Bone marrow (tissue), 2 donors: ENCODE measurements at places on chromosomes 3 and 15.

DNA sequence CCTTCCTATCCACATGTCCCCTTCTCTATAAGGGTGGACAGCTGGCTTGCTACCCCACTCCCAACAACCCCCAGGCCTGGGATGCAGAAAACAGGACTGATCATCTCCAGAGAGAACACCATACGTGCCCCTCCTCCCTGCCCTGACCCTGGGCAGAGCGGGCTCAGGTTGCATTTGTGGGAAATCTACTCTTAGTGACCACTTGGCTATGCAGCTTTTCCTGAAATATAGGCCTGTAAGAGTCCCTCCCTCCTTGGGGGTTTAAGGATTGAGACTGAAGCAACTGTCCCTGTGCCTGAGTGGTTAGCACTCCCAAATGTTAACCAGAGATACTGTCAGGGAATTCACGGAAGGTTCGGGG, 11.7 kb downstream of the SH2D7 start:
- DNase-seq: no peak

GRCh38 chr3:155744626-155745324, at the start of gene PLCH1:
PLCH1 (minus strand) TSS chr3:155745071; CDS start chr3:155704224, 40,847 bp downstream.
- DNase-seq: peak; percentile 25

GRCh38 chr15:34588046-34588674, 4.7 kb upstream of the GOLGA8B start:
- no peak for DNase-seq

GRCh38 chr3:133833267-133833666, 27.7 kb downstream of the SRPRB start:
- DNase-seq: no peak

DNA sequence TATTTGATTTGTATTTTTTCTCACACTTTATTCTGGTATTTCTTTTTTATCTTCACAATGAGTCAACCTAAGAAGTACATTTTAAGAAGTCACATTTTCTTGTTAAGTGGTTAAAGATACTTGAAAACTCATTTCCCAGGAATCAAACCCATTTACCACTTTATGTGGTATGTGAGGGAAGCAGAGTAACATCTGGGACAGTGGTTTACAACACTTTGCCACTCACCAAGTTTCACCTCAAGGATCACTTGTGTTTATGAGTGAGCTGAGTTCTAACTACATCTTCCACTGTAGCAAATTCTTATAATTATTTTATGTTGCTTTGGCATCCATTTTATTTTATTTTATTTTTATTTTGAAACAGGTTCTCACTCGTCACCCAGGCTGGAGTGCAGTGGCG, 53.8 kb downstream of the IGSF11 start:
- DNase-seq: no peak

DNA sequence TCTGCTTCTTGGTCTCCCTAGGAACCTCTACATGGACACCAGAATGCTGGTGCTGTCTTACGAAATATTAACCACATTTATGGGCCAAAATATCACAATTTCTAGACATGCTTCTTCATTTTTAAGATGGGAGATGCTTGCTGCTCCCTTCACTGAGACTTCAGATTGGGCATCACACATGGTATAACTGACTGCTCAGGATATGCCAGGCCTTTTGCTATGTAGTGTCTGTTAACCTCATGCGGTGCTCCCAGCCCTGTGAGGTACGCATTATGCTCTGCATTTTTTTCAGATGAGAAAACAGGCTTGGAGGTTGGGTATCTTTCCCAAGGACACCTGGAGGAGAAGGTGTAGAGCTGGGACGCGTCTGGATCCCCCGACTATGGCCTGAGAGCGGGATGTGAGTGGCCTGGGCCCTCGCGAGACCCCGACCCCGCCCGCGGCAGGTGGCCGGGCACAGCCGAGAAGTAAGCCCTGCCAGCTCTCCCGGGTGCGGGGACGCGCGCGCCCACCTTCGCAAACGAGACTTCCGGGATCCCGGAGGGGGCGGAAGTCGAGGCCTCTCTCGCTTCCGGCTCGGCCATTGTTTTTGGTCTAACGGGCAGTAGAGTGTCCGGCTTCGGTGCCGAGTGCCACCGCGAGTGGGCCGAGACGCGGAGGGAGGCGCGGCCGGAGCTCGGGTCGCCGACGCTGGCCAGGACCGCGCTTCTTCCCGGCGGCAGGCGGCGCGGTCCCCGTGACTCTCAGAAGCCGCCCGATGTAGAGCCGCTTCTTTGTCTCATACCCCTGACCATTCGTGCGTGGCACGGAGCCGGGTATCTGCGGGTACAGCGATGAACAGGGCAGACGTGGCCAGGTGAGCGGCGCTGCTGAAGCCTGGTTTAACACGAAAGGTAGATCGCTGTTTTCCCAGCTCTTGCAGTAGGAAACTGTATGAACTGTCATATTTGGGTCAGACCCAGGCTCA, at the start of gene ZKSCAN7:
TSS of gene ZKSCAN7 (plus strand) at position 568 of the 967 bp plus-strand sequence. CDS start 1,855 bp downstream, outside the sequence.
- DNase-seq: no peak

DNA sequence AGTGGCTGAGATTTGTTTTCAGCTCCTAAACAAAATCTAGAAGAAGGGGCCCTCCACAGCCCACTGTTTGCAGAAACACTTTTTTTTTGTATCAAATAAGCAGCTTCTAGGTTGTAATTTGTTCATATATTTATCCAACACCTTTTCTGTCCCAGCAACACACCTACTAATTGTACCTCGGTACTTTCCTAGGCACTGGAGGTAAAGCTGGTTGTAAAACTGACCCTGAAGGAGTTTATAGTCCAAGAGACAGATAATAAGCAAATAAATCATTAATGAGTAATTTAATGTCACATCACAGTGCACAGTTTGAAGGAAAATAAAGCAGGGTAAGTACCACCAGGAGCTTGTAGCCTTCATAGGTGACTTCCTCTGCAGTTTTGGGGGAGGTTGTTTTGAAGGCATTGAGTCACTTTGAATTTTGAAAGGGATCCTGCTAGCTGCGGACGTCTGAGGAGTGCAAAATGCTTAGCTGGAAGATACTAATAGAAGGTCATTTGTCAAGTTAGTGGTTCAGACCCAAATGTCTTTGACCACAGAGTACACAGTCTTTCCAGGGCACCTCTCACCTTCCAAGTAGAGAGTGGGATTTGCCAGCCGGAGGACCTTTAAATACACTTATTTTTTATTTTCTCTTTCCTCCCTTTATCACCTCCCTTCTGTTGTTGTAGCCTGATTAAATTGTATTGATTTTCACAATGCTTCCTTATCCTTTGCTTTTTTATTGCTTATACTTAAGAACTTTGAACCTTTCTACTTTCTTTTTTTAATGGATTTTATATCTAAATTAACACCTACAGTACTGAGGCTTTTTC, 53.8 kb downstream of the CMSS1 start:
- DNase-seq: no peak

- DNase-seq: no peak
Measured at GRCh38 chr3:18898911-18899310, 249.4 kb upstream of the KCNH8 start.

- DNase-seq: no peak
Measured at GRCh38 chr3:136078421-136079364, 113.2 kb downstream of the PPP2R3A start.

GRCh38 chr15:37520882-37521281, 413.6 kb upstream of the TMCO5A start:
- DNase-seq: no peak

DNA sequence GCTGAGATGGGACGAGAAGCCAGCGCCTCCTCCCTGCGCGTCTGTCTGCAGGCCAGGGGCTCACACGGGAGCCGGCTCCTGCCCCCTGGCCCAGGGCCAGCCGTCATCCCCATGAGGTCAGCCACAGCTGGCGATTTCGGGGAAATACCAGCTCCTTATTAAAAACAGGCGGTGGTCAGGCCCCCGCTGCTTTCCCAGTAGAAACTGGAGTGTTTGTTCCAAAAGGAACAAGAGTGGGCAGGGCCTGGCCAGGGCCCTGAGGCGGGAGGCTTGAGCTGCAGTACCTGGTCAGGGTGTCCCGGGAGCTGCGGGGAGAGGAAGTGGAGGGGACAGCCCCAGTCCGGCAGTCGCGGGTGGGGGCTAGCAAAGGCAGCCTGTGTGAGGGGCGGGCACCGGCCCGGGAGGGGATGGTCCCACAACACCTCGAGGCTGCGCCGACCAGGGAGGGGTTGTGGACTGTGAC, 17.8 kb downstream of the MYL3 start:
- DNase-seq: no peak

GRCh38 chr15:97978401-97979139, 18.1 kb downstream of the ARRDC4 start:
- DNase-seq: no peak

GRCh38 chr3:165742351-165742750, 94.9 kb downstream of the BCHE start:
- no peak for DNase-seq

GRCh38 chr3:14256046-14256445, 77.4 kb downstream of the LSM3 start:
- no peak for DNase-seq

- no peak for DNase-seq
Measured at GRCh38 chr3:28042095-28042635, 199.3 kb upstream of the CMC1 start.

GRCh38 chr15:98155356-98155755, 194.9 kb downstream of the ARRDC4 start:
- DNase-seq: no peak

DNA sequence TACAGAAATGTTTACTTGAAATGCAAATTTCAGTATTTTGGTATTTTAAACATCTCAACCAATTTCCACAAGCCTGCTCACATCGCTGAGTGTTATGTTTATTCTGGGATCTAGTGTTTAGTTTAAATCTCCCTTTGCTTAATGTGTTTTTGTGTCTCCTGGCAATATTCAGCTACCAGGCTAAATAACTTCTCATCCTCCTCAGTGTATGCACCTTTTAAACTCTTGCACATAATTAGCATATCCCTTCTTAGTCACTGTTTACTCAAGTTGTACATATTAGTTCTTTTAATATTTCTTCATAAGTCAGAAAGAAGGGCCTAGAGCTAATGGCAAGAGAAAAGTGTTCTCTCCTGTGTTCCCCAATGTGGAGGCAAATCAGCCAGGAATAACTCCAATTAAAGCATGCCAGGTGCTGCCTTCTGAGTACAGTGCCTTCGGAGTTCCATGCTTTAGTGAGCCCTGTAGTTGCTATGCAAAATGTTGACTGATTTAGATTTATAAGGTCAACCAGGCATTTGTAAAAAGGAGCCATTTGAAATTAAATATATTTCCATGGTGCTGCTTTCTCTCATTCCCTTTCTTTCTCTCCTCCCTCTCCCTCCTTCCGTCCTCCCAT, 234.3 kb downstream of the GAP43 start:
- DNase-seq: no peak

- DNase-seq: no peak
Measured at GRCh38 chr15:49748791-49749190, 127.9 kb downstream of the DTWD1 start.

DNA sequence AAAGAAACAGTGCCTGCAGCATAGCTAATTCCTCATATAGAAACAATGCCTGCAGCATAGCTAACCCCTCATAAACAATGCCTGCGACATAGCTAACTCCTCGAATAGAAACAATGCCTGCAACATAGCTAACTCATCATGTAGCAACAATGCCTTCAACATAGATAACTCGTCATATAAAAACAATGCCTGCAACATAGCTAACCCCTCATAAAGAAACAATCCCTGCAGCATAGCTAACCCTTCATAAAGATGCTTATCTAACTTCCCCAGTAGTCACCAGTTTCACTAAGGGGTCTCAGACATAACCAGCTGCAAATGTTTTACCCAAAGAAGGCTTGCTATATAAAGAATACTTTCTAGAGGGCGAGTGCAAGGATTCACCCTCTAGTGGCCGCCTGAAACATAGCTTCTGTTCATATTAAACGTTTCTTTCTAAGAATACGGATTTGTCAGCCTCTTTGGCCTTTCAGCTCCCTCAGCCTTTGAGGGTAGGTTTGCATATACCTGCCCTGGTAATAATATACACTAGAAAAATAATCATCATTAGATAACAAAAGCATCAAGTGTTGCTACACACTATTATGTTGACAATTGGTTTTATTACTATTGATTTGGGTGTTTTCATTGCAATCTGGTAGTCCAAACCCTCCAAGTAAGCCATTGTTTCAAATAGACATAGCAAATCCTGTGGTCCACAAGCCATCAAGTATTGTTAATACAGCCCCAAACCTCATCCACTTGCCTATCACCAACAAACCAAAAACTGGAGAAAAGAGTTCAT, 44.4 kb upstream of the FAN1 start:
- no peak for DNase-seq

- no peak for DNase-seq
Measured at GRCh38 chr3:80097674-80098073, 329.9 kb upstream of the ROBO1 start.

DNA sequence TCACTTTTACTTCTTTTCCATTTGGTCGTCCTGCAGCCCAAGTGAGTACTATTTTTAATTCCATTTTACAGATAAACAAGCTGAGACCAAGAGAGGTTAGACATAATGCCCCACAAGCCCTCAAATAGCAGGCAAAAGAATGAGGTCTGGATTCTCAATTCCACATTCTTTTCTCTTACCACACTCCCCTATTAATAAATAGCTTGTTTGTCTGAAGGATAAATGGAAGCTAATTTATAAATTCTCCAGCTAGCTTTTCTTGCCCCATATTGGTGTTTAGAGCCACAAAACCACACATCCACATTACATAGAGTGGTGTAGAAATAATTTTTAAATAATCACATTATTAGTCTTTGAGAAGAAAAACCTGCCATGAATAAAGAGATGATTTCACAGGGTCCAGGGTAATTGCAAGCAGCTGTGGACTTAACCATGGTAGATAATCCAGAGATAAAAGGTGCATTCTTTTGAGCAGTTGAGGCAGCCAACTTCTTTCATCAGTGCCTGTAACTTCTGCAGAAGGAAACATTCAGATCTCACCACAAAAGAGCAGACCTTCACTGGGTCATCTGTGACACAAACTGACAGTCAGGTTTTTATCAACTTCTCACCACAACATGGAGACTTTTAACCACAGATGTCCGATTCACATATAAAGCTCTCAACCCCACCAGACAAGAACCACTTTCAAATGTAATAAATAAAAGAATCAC, 313.4 kb upstream of the STT3B start:
- no peak for DNase-seq

DNA sequence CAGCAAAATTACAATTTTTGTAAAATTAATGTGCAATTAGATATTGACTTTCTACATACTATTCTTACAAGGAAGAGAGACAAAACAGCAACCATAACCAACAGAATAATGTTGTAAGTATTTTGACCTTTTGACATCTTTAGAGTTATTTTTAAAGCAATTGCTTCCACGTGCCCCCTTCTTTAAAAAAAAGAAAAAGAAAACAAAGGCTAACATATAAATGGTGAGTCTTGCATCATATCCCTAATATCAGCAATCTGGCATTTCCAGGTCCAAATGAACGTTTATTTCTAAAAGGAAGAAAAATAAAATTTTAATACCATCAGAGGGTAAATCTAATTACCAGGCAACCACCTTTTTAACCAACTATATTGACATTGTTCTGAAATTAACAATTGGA, 19.3 kb upstream of the STRIT1 start:
- no peak for DNase-seq

DNA sequence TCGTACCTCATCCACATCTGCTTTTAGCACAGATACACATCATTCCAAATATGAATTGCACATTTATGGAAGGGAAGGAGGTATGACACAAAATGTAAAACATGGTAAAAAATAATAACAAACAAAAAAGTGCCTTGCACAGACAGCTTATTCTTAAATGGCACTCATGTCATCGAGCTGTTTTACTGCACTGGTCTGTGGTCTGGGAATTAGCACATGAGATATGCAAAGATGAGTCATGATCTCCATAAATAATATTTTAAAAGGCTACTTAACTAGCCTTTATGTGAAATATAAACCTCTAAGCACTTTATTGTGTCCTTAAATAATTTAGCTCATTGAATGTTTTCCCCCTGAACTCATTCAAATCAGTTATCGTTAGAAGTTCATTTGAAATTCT, 142.2 kb upstream of the ZNF385D start:
- no peak for DNase-seq

- DNase-seq: no peak
Measured at GRCh38 chr15:43513550-43513949, 3.9 kb upstream of the MAP1A start.
